ENCODE measurements at places on chromosomes 6 and 20. TPM values are rescaled to one million over a fixed set of nuclear protein-coding genes. Genes with fewer than 3 reads are reported as not detected.

Gene PNISR
- total RNA-seq = 31.5 TPM

Gene KCNK5
- 1.2 TPM for total RNA-seq

Gene SLC22A3
- total RNA-seq = 40.2 TPM

Gene C20orf144
- not detected for total RNA-seq

Gene TINAG
- total RNA-seq = not detected

Gene ENPP5
- total RNA-seq = not detected

Gene SYNDIG1
- total RNA-seq = 1.9 TPM
